CD14-positive monocyte (primary cell): ENCODE measurements at places on chromosomes 4 and X.

GRCh38 chr4:123749383-123749782 lies 352.8 kb downstream of the SPRY1 start:
- DNase-seq = no peak

- no peak for DNase-seq
Observed at GRCh38 chr4:105184316-105184980, 37.8 kb downstream of the TET2 start.

DNA sequence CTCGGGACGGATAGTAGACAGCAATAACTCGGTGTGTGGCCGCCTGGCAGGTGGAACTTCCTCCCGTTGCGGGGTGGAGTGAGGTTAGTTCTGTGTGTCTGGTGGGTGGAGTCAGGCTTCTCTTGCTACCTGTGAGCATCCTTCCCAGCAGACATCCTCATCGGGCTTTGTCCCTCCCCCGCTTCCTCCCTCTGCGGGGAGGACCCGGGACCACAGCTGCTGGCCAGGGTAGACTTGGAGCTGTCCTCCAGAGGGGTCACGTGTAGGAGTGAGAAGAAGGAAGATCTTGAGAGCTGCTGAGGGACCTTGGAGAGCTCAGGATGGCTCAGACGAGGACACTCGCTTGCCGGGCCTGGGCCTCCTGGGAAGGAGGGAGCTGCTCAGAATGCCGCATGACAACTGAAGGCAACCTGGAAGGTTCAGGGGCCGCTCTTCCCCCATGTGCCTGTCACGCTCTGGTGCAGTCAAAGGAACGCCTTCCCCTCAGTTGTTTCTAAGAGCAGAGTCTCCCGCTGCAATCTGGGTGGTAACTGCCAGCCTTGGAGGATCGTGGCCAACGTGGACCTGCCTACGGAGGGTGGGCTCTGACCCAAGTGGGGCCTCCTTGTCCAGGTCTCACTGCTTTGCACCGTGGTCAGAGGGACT lies 5.7 kb upstream of the MSANTD1 start:
- DNase-seq = no peak

GRCh38 chrX:105495376-105495775 lies 274.9 kb upstream of the TEX13A start:
- no peak for DNase-seq

- DNase-seq = no peak
Observed at GRCh38 chr4:151324752-151325110, 674 bp downstream of the SH3D19 start.

GRCh38 chrX:8815460-8816065 lies 14.4 kb upstream of the FAM9A start:
- peak; percentile 25 for DNase-seq
